ENCODE measurements at places on chromosomes 2 and 18.

DNA sequence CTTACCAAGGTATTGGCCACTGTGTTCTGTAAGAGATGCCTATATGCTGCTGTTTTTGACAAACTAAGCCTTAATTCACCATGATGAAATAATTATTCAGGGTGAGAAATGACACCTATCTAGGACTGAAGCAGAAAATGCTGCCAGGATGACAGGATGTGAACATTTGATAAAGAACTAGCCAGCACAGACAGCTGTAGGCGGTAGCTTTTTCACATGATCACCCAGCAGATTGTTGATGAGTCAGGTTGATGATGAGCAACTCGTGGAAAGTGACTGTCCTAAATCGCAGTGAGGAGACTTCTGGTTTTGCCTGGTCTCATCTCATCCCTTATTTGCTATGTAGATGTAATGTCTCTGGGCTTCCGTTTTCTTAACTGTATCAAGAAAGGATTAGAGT is 144.1 kb downstream of the PRPF40A start:
- DNase-seq, result no peak

DNA sequence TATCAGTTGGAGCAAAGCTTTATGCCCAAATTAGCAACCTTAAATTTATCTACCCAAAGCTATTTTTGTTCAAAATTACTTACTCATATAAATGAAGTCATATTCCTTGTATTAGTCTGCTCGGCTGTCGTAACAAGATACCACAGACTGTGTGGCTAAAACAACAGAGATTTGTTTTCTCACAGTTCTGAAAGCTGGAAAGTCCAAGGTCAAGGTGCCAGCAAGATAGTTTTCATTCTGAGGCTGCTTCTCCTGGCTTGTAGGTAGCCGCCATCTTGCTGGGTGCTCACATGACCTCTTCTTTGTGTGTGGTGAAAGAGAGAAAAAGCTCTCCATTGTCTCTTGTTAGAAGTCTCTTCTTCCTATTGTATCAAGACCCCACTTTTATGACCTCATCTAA is 15.7 kb upstream of the DPP10 start:
- DNase-seq, result no peak

- no peak for DNase-seq
Observed at GRCh38 chr2:191226196-191226595, 19.0 kb upstream of the MYO1B start.

DNA sequence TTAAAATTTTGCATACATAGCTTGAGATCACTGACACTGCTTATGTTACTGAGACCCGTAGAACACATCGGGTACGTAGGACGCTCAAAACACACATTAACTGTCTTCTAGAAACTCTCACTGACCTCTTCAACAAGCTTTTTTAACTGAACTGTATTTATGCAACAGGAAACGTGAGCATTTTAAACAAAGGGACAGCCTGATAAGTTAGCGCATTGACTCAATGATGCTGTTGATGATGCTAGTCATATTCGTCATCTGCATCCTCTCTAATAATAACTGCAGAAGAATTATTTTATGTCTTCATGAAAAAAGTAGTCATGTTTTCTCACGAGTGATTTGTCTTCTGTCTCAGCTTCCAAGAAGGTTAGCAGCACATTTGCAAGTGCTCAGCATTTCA is 824.0 kb downstream of the DCDC2C start:
- DNase-seq, result no peak

DNA sequence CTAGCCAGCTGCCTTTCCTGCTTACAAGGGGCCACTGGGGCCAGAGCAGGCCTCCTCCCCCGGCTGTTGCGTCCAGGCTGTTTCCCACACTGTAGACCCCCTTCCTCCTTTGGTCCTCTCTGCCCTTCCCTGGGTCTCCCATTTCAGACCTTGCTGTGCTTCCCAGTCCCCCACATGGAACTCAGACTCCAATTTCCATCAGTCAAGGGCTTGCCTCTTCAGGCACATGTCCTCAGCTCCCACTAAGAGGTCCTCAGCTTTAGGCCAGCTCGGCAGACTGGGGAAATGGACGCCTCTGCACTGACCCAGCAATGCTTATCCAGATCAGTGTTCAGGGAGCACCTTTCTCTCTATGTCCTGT is 98.0 kb upstream of the BZW1 start:
- DNase-seq, result no peak

DNA sequence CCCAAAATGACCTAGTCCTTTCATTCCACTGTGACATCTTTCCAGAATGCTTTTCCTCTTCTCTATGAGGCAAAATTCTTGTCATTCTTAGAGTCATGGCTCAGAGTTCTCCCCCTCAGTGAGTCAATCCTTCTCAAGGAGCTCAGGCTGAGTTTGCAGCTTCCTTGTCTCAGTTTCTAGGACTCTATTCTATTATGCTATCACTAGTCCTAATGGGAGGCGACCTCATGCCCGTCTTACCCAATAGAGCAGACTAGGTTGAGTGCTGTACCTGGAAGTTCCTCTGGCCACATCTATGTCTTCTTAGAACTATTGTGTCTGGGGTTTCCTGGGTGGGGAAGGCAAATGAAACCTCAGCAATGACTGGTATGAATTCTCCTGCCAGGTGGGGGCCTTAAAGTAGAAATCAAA is 51.5 kb downstream of the HAUS1 start:
- DNase-seq, result no peak

DNA sequence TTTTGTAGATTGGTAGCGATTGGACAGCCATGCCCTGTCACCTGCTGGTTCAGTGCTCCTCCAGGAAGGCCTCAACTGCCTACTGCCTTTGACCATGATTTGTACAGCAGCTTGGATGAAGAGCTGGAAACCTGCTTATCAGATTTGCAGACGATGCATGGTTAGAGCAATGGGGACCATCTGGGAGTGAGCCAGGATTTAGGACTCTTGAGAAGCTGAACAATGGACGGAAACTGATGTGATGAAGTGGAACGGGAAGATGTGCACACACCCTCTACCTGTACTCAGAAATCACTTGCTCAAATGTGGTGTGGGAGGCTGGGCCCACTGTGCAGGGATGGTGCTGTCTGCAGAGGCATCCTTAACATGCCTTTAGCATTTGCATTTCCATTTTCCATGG is 57.2 kb downstream of the NCK2 start:
- no peak for DNase-seq

GRCh38 chr2:22798386-22798785 is 586.6 kb upstream of the KLHL29 start:
- no peak for DNase-seq

DNA sequence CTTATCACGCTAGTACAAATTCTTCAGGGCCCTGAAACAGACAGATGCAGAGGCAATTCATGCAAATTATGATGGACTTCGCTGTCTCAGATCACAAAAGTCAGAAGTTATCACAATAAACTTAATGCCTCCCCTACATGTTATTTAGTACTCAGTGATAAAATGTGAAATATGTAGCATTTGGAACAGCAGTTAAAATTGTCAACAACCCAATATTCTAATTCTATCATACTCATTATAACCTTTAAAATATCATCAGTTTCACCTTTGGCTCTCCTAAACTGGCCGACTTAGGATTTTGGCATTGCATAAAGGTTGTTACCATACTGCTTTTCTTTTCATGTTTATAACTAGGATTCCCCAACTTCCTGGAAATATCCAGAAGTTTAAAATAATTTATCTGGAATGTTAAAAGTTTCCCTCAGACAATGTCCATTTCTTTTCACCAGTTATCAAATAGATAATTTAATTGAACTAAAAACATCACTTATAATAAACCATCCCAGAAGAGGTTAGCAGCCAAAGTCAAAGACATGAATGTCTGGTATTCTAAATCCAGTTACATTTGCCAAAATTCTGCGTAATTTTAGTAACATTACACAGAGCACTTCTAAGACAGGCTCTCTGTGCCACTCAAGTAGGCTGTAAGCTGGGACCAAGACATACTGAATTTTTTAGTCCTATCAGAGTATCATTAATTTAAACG is 239.8 kb downstream of the RBM43 start:
- no peak for DNase-seq

- DNase-seq, result no peak
Observed at GRCh38 chr2:43191947-43192516, 34.4 kb downstream of the ZFP36L2 start.

- no peak for DNase-seq
Observed at GRCh38 chr2:229456091-229456490, 185.0 kb upstream of the PID1 start.

DNA sequence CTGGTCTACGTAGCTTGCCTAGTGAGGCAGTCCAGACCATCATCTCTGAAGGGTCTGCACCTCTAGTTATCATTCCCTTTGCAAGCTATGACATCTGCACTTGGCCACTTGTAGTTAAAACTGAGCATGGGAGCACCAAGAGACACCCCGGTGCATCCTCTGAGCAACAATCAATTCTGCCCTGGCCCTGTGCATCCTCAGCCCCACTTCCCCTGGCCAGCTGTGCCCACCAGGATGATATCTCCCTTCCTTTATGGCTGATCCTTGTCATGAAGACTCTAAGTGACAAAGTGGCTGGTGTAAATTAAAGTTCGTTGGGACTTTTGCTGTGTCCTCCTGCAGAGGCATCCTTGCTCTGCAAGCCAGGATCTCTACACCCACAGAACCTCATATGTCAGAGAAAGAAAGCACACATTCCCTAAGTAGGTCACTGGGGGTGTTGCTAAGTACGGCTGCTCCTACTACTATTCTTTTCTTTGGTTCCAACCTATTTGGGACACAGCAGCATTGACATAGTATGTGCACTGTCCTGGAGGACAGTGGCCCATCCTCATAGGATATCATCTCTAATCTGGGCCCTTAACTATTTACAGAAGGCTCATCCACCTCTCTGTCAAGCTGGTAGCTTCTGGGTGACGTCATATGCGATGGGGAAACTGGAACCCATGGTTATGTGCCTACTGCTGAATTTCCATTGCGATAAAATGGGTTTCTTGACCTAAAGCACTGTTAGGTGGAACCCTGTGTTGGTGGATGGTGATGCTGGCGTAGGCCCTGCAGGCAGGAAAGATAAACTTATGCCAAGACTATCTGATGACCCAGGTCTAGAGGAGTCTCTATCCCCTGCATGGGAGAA is 384.3 kb upstream of the ID2 start:
- no peak for DNase-seq

DNA sequence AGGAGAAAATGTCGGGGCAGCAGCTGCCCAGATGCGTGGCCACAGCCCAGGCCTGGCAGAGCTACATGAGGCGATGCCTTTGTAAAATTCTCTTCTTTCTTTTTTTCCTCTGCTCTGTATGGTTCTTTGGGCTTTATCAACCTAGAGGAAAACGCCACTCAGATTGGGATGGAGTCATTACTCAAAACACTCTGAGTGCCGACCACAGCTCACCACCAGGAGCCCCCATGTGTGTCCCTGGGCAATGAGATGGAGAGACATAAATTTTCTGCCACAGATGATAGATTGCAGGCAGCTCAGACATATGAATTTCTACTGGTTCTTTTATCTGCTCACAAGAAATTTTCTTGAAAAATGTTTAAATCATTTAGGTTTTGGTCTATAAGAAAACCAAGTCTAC is 56.0 kb downstream of the PARD6G start:
- DNase-seq, result no peak

DNA sequence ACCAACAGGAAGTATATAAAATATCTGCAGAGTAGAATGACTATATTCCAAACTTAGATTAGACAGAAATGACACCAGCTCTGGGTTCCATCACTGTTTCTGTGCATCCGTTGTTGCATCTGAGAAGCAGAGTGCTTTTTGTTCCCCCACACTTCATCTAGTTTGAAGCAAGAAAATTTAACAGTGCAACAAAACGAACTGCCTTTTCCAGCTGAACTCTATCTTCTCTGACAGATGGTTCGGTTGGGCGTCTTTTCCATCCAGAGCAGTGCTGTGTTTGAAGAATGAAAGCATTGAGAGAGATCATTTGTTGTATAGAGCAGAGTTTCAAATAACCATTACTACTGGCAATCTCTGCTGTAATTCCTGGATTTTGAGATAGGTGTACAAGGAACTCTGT is 757.5 kb downstream of the DPP10 start:
- DNase-seq, result no peak

DNA sequence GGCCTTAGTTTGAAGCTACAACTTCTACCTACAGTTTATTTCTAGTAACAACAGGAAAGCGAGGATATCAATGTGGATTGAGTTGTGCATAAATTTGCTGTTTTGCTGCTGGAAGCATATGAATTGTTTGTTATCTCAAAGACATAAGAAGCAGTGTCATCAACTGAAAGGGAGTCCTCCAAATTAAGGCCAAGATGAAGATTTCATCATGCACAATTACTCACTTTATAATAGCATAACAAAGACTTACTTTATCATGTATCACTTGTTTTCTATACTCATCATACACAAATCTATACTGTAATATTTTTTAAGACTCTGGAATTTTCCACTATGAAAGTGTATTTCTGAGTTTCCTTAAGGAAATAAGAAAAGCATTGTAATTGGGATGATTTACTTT is 136.1 kb upstream of the FANCL start:
- no peak for DNase-seq

DNA sequence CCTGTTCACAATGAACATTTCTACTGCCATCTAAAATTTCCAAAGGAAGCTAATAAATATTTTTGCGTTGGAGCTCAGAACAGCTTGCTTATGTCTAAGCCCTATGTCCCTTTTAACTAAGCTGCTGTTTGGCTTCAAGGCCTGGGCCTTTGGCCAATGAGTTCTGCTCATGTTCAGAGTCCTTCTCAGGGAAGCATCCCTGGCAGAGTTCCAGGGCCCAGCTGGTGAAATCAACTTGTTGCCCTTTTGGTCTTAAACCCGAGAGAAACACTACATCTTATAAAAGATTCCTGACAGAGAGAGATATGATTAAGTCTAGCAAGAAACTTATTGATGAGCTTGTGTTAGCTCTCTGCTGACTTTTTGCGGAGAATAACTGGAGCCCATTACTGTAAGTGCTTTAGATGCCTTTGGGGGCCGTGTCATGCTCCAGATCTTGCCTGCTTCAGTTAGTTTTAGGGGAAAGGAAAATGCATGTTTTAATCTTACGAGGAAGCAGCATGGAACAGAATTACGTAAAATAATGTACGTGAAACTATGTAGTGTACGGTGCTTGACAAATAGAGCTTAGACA is 102.5 kb upstream of the NOSTRIN start:
- no peak for DNase-seq

Measured in cortex of kidney (tissue), 1 donor.